ENCODE measurements at places on chromosomes 5 and 9.

DNA sequence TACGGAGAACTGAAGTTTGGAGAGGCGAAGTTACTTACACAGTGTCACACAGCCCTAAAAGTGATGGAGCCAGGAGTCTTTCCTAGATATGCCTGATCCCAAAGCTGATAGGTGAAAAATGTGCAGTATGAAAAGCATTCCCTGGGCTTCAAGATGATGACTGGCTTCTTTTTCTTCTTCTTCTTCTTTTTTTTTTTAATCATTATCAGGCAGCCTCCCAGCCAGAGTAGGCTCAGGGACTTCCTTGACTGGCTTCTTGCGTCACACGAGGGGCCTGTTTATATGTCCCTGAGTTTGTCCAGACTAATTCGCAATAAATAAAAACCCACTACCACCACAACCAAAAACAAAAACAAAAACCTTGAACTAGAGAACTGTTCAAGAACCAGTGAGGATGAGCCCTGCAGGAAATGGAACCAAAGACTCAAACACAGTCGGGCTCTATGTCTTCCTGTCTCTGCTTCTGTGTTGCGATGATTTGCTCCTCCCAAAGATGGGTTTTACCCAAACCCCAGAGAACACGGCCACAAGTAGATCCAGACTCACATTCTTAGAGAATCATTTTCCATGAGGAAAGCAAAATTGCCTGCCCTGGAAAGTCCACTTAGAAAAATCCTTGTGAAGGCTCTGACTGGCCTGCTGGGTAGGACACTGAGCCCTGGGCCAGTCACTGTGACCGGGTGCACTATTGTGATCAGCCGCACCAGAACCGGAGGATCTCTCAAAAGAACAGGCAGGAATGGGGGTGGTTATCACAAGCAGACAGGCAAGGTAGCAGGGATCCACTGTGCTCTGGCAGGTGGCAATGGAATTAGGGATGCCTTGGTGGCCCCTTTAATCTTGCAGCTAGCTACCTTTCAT lies 38.0 kb upstream of the ADAM19 start:
- no peak for DNase-seq

DNA sequence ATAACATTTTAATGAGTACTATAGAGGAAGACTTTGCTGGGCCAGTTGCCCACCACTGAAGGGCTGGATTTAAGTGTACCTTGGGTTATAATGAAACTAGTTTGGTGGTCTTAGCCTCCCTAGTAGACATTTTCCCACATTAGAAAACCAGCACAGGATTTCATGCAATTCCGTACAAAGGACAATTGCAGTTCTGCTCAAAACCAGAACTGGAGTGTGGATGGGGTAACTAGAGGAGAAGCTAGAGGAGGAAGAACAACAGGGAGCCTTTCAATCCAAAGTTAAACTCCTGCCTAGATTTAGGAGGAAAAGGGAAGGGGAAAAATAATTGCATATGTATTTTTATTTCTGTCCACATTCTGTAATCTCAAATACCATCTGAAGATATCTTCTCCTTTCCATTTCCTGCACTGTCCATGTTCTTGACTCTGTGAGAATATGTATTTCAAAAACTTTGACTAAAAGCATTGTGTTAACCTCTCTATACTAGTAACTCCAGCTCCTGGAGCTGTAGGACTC lies 97.5 kb upstream of the SSBP2 start:
- no peak for DNase-seq

DNA sequence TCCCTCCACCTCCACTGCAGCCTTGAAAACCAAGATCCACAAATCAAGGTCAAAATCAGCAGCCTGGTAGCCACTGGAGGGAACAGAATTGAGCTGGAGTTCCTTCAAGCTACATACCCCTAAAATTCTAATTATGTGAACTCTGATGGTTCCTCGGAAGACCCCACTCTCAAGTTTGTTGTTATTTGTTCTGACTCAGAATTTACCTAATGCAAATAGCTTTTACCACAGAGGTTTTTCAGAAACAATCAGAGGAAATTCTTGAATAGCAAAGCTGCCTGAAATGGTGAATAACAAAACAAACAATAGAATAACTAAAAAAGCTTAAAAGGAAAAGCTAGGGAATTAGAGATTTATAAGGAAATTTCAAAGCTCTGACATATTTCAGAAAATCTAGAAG lies 220.0 kb downstream of the CDH18 start:
- no peak for DNase-seq

DNA sequence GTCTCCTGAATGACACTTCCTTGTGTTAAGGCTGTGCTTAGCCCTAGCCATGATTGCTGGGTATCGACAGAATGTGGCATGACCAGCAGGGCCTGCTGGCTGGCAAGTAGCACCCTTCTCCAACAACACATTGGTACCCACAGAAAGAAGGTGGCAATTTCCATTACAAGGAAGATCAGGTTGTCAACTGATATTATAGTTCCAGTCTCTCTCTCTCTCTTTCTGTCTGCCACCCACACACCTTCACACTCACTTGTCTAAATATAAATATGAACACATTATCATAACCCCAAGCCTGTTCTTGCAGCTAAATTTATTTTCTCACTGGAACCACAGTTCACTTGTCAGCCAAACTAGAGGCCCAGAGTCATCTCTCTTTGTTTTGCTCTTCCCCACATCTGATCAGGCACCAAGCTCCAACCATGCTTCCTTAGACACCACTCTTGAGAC lies 408.1 kb upstream of the PIK3R1 start:
- no peak for DNase-seq

GRCh38 chr5:88746438-88746882 lies 136.5 kb downstream of the MEF2C start:
- DNase-seq, result no peak

DNA sequence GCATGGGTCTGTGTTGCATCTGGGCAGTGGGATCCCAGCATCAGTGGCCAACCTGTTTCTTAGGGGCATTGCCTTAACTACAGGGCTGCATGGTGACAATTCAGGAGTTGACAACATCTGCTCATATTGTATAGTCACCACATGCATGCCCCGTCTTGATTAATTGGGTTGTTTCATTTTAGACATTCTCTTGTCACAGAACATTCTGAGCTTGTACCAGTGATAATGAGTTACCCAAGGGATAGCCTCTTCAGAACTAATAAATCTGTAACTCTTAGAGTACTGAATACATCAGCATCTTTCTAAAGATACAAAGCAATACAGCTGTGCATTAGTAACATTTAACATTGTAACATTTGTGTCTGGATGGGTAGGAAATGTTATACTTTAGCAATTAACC lies 426.5 kb upstream of the CD180 start:
- DNase-seq, result no peak

GRCh38 chr5:179953987-179954386 lies 46.3 kb upstream of the TBC1D9B start:
- no peak for DNase-seq
